ENCODE measurements at places on chromosomes 3 and 15.

GRCh38 chr3:6719999-6720398 lies 140.9 kb upstream of the GRM7 start:
- no peak for DNase-seq

GRCh38 chr3:116912116-116912515 lies 202.5 kb downstream of the TUSC7 start:
- no peak for DNase-seq

- DNase-seq, result no peak
These were observed 40.8 kb downstream of the MKRN3 start for GRCh38 chr15:23606226-23606625.

- no peak for DNase-seq
These were observed 11.1 kb downstream of the TMEM62 start for GRCh38 chr15:43144512-43144911.

DNA sequence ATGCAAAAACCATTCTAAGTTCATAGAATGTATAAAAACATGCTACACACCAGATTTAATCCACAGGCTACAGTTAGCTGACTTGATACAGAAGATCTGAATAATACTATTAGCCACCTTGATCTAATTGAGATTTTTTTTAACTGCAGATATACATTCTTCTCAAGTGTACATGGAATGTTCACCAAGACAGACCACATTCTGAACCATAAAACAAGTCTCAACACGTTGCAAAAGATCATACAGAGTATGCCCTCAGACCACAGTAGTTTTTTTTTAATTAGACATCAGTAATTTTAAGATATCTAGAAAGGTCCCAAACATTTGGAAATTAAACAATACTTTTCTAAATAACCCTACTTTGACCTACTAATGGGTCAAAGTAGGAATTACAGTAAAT lies 83.3 kb downstream of the FGF7 start:
- no peak for DNase-seq

GRCh38 chr15:36951731-36952247 lies 148.6 kb downstream of the MEIS2 start:
- DNase-seq, result no peak
